NCI-H1105 (cell line): ENCODE measurements at places on chromosomes 11 and 22.

GRCh38 chr22:28925916-28926315, 42.5 kb downstream of the ZNRF3 start:
- no peak for DNase-seq

- no peak for DNase-seq
These were observed 397.0 kb downstream of the ETS1 start for GRCh38 chr11:128190312-128190711.

DNA sequence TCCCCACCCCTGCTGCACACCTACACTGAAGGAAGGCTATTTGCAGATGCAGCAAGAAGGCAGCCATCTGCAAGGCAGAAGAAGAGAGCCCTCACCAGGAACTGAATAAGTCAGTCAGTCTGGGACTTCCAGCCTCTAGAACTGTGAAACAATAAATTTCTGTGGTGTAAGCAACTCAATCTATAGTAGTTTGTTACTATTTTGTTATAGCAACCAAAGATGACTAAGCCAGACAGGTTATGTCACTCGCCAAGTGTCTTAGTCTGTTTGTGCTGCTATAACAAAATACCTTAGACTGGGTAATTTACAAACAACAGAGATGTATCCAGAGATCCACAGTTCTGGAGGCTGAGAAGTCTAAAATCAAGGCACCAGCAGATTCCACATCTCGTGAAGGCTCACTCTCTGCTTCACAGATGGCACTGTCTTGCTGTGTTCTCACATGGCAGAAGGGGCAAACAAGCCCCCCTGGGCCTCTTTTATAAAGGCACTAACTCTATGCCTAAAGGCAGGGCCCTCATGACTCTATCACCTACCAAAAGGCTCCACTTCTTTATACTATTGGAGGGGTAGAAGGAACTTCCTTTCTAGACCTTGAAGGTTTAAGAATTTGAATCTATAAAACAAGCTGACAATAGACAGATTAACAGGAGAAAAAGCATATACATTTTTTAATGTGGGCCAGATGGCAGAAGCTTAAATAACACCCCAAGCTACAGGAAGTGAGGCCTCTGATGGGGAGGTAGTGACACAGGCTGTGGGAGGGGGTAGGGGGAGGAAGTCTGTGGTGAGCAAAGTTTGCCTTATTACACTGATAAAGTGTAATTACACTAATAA, 12.3 kb downstream of the APOL6 start:
- DNase-seq: no peak

DNA sequence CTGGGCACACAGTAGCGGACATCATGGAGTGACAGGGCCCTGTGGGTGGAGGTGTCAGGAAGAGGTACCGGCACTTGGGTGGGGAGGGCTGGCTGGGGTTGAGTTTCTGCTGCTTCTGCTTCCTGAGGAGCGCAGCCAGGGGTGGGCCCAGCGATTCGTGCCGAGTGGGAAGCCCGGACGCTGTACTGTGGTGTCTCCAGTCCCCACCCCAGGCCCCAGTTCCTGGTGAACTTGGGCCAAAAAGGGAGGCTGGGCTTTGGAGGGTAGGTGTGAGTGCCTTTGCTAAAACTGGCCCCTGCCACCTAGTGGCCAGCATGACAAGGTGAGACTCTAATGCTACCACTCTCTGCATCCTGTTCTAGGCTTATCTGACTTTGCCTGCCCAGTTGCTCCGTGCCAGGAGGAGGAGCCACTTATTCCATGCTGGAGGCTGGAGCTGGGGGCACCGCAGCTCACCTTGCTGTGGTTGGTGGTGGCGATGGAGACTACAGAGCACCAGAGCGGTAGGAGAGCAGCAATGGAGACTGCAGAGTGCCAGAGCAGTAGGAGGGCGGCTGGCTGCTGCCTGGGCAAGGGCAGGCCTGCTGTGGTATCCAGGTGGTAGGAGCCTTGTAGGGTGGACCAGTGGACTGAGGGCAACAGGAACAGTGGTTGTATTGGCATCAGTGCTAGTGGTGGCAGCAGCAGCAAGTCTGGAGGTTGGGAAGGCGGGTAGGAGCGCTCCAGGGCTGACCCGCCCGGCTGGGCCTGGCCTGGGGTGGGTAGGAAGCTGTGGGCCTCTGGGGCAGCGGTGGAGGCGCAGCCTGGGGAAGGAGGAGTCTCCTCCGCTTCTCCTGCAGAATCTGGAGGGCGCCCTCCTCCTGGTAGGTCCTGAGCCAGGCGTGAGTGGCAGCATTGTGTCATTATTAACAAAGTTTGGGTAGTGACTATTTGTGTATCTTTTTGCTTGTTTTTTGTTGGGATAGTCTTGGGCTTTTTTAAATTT, 2.2 kb upstream of the RFPL2 start:
- no peak for DNase-seq

GRCh38 chr11:67452141-67452952, at the start of gene GPR152:
GPR152 (minus strand) TSS chr11:67452729; CDS start chr11:67452724, 5 bp downstream.
- DNase-seq: no peak
